Small intestine (tissue), 16 donors: ENCODE measurements at places on chromosomes 6 and 20.

- peak; percentile 13 for DNase-seq
Measured at GRCh38 chr20:61991476-61991875, 74.2 kb downstream of the TAF4 start.

GRCh38 chr6:161393839-161394364 lies 120.0 kb upstream of the AGPAT4 start:
- DNase-seq = peak; percentile 63

DNA sequence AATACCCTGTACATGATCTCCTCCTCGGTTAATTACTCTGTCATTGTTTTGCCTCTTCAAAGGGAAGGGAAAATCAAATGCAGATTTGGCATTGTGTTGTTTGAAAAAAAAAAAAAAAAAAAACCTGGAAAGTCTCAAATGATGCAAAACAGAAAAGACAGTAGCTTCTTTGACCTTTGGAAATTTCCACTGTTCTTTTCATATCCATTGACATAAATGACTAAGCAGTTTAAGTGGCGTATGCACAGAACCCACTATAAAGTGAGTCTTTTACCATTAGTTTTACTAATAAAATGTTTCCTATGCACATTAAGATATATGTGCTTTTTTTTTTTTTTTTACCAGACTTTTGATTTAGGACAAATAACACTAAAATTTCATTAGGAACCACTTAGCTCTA lies 704.3 kb downstream of the TFAP2A start:
- no peak for DNase-seq

GRCh38 chr6:38262609-38263008 lies 377.1 kb downstream of the BTBD9 start:
- DNase-seq = no peak

DNA sequence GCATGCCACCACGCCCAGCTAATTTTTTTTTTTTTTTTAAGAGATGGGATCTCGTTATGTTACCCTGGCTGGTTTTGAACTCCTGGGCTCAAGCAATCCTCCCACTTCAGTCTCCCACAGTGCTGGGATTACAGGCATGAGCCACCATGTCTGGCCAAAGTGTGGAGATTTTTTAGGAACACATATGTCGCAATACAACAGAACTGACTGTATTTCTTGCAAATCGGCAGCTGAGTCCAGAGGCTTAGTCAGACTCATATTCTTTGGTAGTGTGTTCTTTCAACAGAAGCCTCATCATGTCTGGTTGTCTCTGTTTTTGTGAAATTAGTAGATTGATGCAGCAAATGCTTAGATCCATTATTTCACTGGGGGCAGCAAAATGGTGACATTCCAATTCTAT lies 23.9 kb upstream of the CD164 start:
- no peak for DNase-seq

DNA sequence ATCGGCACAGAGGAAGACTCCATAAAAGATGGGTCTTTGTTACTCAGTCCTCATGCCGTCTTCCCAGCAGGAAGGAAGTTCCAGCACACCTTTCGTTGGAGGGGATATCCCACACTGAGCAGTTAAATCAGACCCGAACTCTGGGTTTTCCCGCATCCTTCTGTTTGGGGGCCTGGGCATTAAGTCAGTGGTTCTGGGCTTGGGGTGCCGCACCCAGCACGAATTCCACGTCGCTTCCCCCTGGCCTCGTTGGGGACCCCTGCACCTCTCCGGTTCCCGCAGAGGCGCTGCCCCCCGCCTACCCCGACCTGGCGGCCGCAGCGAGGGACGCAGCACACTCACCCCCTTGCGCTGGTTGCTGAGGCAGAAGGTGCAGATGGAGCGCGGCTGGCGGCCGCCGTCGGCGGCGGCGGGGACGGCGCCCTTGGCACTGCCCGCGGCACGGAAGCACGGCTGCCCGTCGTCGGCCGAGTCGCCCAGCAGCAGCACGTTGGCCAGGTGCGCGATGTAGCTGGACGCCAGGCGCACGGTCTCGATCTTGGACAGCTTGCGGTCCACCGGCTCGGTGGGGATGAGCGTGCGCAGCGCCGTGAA lies 641 bp downstream of the TCF15 start:
- no peak for DNase-seq
